ENCODE measurements at places on chromosomes 3 and 15. TPM values are rescaled to one million over a fixed set of nuclear protein-coding genes. Genes with fewer than 3 reads are reported as not detected.

DNA sequence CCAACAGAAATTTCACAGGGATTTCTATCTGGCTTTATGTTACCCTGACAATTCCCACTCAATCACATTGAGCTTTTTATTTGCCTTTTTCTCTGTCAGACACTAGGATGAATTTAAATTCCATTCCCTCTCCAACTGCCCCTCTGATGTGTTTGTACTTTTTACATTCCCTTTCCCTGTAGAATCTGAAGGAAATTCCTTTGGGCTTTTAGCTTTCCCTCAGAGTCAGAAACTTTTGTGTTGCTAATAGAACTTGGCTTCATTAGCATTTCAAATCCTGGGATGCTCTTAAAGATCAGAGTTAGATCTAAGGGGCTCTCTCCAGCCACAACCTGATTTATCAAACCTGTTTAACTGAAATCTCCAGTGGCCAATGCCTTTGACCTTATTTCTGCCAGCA is 7.9 kb upstream of the RARB start:
- peaks cover 19% of the 10 kb centered on the region for H3K27me3 ChIP-seq
- no peak overlapping the region for H3K4me3 ChIP-seq
- DNase-seq, result no peak

DNA sequence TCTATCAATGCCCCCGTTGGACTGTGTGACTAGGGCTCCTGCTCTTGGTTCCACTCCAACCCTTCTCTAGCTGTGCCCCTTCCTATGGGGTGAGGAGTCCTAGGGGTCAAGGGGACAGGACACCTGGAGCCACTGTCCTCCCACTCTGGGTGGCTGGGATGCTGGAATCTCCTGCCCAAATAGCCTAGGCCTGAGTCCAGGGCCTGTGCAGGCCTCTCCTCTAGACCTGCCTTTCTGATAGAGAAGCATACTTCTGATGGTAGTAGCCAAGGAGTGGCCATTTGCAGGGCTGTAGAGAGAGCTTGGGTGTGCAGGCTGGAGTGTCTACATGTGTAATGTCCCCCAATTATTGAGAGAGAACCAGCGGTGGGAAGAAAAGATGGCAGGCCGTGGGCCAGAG is 54.2 kb downstream of the ITGA11 start:
- no peaks in the 10 kb centered on the region for H3K36me3 ChIP-seq
- DNase-seq, result no peak
- H3K4me1 ChIP-seq, result peaks cover 13% of the 10 kb centered on the region

DNA sequence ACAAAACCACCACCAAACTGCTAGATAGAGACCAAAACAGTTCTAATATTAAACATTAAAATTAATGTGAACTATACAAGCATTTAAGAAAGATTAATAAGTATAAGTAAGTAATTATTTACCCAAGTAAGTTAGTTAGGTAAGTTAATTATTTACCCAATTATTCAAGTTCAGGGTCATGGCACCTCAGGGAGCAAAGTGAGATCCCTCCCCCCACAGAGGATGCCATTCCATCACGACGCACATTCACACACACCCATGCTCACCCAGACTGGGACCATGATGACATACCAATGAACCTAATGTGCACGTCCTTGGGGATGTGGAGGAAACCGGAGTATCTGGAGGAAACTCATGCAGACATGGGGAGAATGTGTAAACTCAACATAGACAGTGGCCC is 229.1 kb downstream of the NR2F2 start:
- no peak overlapping the region for H3K4me3 ChIP-seq
- H3K27me3 ChIP-seq, result peaks cover 7% of the 10 kb centered on the region
- no peak for DNase-seq
- no peaks in the 10 kb centered on the region for H3K4me1 ChIP-seq
- H3K36me3 ChIP-seq, result no peaks in the 10 kb centered on the region

DNA sequence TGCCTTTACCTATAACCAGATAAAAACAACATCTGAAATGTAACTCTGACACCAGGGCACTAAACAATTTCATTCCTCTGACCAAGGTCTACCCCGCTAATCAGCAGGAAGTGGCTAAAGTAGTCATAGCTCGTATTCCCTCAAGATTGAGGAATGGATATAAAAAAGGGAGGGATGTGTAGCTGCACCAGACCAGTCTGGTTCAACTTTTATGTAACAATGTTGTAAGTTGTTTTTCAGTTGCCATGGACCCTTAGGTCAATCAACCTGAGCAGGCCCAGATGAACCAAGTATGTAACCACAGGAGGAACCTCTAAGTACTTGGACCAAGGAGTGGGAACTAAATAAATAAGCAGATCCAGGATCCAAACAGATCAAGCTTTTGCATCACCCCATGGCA is 28.4 kb upstream of the IFT57 start:
- no peaks in the 10 kb centered on the region for H3K36me3 ChIP-seq
- no peak overlapping the region for H3K4me3 ChIP-seq
- DNase-seq, result no peak
- no peaks in the 10 kb centered on the region for H3K27me3 ChIP-seq

DNA sequence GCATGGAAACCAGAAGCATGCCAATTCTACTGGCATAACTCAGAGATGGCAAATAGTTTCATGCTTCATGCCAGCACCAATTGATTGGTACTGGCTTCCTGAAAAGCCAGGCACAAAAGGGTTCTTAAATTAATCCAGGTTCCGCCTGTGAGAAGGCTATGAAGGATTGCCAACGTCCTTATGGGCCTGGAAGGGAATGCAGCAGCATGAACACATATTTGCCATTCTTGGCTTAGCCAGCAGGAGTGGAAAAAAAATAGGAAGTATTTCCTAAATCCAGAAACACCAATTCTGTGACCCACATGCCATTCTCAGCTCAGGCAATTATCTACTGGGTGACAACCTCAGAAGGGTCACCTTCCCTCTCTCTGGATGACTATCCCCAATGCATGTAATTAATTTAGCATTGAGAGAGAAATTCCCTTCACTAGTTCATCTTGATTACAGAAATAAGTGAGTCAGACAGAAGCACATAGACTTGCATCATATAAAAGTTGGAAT is 36.0 kb downstream of the ADAMTS9 start:
- H3K4me1 ChIP-seq, result no peaks in the 10 kb centered on the region
- no peaks in the 10 kb centered on the region for H3K27me3 ChIP-seq
- no peak overlapping the region for H3K27ac ChIP-seq
- no peak for DNase-seq
- H3K4me3 ChIP-seq, result no peak overlapping the region

DNA sequence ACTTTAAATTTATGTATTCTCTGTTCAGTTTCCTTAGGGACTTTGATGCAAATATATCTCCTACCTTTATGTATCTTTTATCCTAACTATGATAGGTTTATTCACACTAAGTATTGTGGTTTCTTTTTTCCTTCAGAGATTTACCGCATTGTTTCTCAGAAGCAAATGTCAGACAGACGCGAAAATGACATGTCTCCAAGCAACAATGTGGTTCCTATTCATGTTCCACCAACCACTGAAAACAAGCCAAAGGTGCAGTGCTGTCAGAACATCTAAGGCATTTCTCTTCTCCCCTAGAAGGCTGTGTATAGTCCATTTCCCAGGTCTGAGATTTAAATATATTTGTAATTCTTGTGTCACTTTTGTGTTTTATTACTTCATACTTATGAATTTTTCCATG is 18.3 kb downstream of the RAB11A start:
- H3K4me1 ChIP-seq, result peaks cover 81% of the 10 kb centered on the region
- peak overlapping the region; percentile 32 for H3K4me3 ChIP-seq
- peak overlapping the region; percentile 81 for H3K27ac ChIP-seq
- peak; percentile 79 for DNase-seq

- no peak for DNase-seq
- H3K36me3 ChIP-seq, result peaks cover 7% of the 10 kb centered on the region
- peaks cover 2% of the 10 kb centered on the region for H3K4me1 ChIP-seq
- no peaks in the 10 kb centered on the region for H3K27me3 ChIP-seq
These were observed 54.1 kb downstream of the LPP start for GRCh38 chr3:188207941-188208515.

- H3K36me3 ChIP-seq, result no peaks in the 10 kb centered on the region
- no peaks in the 10 kb centered on the region for H3K27me3 ChIP-seq
- peaks cover 7% of the 10 kb centered on the region for H3K4me1 ChIP-seq
- no peak for DNase-seq
These were observed 157.7 kb upstream of the BCL6 start for GRCh38 chr3:187902936-187903335.

- H3K36me3 ChIP-seq, result no peaks in the 10 kb centered on the region
- DNase-seq, result no peak
- H3K4me3 ChIP-seq, result no peak overlapping the region
- H3K4me1 ChIP-seq, result no peaks in the 10 kb centered on the region
- H3K27me3 ChIP-seq, result peaks cover 2% of the 10 kb centered on the region
These were observed 256.2 kb downstream of the RORA start for GRCh38 chr15:60972866-60973265.

GRCh38 chr15:31560643-31561042 is 234.0 kb downstream of the KLF13 start:
- no peak overlapping the region for H3K4me3 ChIP-seq
- no peak for DNase-seq
- H3K4me1 ChIP-seq, result no peaks in the 10 kb centered on the region
- H3K27ac ChIP-seq, result no peak overlapping the region
- H3K27me3 ChIP-seq, result no peaks in the 10 kb centered on the region

DNA sequence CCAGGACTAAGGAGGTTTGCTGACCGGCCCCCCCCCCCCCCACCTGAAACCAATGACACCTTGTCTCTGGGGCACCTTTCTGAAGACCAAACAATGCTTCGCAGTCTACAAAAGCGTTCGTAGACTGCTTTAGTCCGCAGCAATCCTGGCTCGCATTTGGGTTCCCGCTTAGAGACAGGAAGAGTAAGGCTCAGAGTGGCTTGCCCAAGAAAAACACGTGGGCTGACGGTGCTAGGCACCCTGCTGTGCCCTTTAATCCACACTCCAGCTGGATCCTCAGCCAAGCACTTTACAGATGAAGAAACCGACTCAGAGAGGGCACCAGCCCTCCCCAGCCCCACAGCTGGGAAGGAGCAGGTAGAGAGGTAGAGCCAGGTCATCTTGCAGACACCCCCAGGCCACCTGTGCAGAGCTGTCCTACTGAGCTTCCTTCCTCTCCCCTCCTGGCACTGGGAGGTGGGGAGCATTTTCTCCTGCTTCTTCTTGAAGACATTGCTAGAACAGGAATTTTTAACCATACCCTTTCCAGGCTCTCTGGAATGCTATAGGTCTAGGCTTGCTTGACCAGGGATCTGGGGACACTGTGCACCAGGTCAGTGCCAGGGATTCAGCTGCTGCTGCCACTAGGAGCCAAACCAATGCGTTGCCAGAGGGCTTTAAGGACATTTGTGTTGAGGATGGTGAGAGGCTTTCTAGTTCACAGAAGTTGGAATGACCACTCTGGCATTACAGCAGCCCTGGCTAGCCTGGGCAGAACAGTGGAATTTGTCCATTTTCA is 1.0 kb upstream of the KLF15 start:
- H3K27me3 ChIP-seq, result peaks cover 41% of the 10 kb centered on the region
- H3K36me3 ChIP-seq, result no peaks in the 10 kb centered on the region
- peak overlapping the region; percentile 77 for H3K4me3 ChIP-seq

DNA sequence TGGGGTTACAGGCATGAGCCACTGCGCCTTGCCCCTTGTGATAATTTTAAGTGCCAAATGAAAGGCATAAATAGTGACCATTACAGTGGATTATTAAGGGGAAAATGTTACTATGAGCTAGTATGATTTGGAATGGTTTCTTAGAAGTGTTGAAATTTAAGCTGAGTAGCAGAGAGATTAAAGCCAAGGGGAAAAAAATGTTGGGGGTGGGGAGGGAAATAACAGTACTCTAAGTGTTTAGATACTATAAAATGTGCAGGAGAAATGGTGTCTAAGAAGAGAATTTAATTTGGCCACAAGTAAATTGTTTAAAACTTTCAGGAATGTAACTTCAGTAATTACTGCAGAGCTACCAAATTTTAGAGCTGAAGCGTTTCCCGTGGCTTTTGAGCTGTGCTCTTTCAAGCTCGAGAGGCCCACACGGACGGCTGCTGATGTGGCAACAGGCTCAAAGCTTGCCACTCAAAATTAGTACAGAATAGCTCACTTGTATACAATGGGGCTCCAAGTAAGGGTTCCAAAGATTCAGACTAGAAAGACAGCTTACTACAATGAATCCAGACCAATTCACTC is 23.9 kb upstream of the SLC12A8 start:
- H3K4me1 ChIP-seq, result peaks cover 16% of the 10 kb centered on the region
- H3K4me3 ChIP-seq, result no peak overlapping the region
- H3K27me3 ChIP-seq, result no peaks in the 10 kb centered on the region
- H3K27ac ChIP-seq, result no peak overlapping the region

- no peak overlapping the region for H3K27ac ChIP-seq
- no peaks in the 10 kb centered on the region for H3K27me3 ChIP-seq
- H3K4me1 ChIP-seq, result no peaks in the 10 kb centered on the region
These were observed 335.3 kb upstream of the ARHGEF26 start for GRCh38 chr3:153785901-153786300.

GRCh38 chr3:2771193-2771592 is 339.0 kb downstream of the IL5RA start:
- no peak overlapping the region for H3K27ac ChIP-seq
- H3K4me1 ChIP-seq, result no peaks in the 10 kb centered on the region
- peaks cover 2% of the 10 kb centered on the region for H3K27me3 ChIP-seq
- H3K36me3 ChIP-seq, result no peaks in the 10 kb centered on the region

DNA sequence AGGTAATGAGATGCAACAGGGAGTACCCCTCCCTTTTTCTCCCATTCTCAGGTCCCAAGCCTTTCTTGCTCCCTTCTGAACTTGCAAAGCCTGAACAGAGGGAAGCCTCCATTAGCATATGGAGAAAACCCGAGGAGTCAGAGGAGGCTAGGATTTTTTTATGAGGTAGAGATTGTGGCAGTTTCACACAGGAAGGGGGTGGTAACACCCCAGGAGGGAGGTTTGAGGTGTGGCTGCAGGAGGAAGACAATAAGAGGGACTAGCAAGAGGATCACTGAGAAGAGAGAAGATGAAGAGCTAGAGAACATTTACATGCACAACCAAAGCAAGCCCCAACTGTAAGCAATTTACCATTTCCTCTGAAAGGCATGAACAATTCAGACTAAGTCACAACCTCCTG is 322.7 kb downstream of the SV2B start:
- no peak overlapping the region for H3K27ac ChIP-seq
- DNase-seq, result peak; percentile 46

DNA sequence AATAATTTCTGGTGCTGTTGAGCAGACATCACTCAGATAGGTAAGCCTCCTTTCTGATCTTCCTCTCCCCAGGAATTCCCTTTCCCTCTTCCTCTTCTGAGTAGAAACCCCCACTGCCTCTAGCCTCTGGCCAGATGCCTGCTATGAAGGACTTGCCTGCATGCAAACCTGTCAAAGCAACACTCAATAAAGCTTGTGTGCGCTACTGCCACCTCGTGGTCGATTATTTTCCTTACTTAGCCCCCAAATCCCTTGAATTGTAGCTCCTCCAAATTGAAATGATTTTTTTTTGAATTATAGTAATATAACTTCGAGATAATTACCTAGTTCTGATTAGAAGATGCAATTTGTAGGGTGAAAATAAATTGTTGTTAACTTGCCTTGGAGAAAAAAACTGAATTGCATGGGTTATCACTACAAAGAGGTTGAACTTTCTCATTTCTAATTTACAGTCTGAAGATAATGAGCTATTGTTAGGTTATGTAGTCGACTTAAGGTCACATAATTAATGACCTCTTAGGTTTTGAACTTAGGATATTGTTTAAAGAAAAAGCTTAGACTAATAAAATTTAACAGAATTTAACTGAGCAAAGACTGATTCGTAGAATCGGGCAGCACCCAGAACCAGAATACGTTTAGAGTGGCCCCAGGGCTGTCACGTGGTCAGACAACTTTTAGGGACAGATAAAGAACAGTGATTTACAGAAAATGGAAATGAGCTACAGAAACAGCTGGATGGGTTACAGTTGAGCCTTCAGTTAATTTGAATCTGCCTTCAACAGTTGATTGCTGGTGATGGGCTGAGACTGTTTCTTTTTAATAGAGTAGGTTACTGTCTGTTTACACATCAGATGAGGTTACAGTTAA is 269.3 kb downstream of the ARPP21 start:
- peak; percentile 72 for DNase-seq
- no peaks in the 10 kb centered on the region for H3K4me1 ChIP-seq
- H3K27me3 ChIP-seq, result peaks cover 3% of the 10 kb centered on the region

The SYNM gene
- total RNA-seq, result 1.3 TPM

The CA12 gene
- not detected for total RNA-seq
